Kidney (tissue), 22 donors: ENCODE measurements at places on chromosomes 3 and 15.

- DNase-seq, result no peak
Observed at GRCh38 chr3:188937389-188937788, 234.4 kb upstream of the TPRG1 start.

DNA sequence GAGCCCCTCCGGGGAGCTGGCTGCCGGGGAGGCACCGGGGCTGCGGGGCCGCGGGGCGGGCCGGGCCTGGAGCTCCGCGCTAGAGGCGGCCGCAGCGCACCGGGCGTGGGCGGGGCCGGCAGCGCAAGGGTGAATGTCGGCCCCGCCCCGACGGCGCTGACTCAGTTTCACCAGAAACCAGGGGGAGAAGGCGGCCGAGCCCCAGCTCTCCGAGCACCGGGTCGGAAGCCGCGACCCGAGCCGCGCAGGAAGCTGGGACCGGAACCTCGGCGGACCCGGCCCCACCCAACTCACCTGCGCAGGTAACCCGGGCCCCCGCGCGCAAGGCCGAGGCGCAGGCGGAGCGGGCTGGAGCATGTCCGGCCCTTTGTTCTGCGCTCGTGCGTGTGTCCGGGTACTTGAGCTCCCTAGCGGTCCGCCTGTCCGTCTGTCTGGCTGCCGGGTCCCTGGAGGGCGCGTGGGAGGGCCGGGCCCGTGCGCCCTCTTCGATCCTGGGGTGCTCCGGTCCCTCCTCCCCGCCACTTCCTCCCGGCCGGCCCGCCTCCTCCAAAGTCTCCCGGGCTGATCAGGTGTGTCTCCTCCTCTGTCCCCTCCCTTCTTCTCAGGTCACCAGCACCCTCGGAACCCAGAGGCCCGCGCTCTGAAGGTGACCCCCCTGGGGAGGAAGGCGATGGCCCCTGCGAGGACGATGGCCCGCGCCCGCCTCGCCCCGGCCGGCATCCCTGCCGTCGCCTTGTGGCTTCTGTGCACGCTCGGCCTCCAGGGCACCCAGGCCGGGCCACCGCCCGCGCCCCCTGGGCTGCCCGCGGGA is at the start of gene SPINT1:
TSS of gene SPINT1 (plus strand) at position 164 of the 811 bp plus-strand sequence. CDS start at position 671, 507 bp downstream.
- peak; percentile 88 for DNase-seq

- no peak for DNase-seq
Observed at GRCh38 chr15:70923311-70924080, 30.9 kb downstream of the LRRC49 start.

DNA sequence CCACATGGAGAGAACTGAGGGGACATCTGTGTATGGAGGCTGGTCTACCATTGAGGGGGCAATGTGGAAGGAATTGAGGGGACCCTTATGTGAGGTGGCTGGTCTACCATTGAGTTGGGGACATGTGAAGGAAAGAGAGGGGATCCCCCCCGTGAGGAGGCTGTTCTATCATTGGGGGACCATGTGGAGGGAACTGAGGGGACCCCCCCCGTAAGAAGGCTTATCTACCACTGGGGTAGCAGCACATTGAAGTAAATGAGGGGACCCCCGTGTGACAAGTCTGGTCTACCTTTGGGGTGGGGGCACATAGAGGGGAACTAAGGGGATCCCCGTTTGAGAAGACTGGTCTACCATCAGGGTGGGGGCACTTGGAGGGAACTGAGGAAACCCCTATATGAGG is 158.0 kb downstream of the FBLN2 start:
- DNase-seq, result peak; percentile 12

GRCh38 chr3:20739814-20740213 is 553.8 kb upstream of the SGO1 start:
- DNase-seq, result no peak

DNA sequence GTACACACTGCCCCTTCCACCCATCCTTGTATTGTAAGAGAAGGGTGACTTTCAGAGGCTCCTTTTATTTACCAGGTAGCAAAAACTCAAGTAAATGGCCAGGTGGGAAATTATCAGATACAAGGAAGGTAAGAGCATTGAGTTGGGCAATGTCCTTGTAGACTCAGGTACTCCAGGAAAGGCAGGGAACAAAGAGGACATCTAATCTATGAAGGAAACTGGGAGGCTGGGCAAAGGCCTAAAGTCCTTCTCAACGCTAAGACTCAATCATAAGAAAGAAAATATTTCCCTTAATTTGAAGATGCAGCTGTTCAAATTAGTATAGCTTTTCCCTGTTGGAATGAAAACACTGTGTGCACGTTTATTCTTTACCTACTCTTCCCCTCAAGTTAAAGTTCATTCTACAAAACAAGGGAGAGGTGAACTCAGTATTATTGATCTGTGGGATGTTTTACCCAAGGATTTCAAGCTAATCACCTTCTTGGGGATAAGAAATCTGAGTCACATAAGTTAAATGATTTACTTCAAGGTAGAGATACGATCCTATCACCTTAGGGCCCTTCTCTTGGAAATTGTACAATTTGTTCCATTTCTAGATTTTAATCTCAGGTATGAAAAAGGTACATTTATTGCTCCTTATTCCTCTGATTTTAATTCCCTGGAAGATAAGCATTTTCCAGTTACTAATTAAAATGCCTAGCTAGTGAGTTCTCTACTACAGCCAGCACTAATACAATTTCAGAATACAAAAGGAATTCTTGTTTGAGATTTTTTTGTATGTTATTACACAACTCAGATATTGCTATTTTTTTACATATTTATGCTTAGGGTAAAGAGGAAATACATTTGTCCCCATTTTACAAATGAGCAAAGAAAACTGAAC is 80.6 kb downstream of the PLD1 start:
- no peak for DNase-seq

DNA sequence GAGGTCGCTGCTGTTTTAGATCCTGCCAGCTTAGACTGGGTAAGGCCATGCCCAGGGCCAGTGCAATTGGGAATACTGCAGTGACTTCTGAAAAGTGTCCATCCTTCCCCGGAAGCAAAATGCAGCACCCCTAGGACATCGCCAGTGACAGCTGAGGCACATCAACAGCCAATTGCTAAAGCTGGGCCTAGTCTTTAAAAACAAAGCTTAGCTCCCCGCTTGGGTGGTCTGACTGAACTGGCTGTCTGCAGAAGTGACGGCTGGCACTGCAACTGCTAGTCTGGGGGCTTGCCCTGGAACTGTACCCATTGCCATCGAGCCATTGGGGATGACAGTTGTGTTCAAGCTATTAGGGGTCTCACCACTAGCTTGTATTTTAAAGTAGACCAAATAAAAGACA is 4.3 kb downstream of the LYSMD4 start:
- DNase-seq, result no peak

DNA sequence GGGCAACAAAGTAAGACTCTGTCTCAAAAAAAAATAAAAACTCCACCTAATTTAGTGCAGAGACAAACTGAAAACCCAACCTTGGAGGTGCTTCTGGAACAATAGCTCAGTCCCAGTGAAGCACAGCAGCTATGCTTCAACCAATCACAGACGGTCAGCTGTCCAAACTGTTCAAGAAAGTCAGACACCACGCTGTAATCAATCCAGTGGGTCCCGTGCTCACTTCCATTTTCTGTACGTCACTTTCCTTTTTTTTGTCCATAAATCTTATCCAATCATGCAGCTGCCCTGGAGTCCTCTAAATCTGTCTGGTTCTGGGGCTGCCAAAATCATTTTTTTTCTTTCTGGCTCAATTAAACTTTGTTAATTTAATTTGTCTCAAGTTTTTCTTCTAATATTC is 93.6 kb upstream of the FAM174B start:
- DNase-seq, result peak; percentile 36

- no peak for DNase-seq
Observed at GRCh38 chr15:33639456-33639855, 328.7 kb downstream of the RYR3 start.

DNA sequence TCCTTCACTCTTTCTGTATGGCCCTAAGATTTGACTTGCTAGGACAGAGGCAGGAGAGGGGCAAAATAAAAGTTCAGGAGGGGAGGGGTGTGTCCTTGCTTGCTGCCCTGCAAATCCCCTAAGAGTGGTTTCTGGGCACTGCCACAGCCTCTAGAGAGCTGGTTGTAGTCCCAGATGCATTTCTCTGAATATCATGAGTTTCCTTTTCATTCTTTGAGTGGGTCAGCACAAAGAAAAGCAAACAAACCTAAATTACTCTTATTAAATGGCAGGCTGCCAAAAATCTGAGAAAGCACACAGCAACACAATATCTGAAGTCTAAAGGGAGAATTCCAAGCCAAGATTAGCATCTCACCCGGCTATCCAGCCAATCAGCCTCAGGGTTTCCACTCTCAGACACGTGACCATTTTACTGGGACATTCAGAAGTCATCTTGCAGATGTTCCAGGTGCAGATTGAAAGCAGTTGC is 919.3 kb downstream of the TUSC7 start:
- peak; percentile 61 for DNase-seq

DNA sequence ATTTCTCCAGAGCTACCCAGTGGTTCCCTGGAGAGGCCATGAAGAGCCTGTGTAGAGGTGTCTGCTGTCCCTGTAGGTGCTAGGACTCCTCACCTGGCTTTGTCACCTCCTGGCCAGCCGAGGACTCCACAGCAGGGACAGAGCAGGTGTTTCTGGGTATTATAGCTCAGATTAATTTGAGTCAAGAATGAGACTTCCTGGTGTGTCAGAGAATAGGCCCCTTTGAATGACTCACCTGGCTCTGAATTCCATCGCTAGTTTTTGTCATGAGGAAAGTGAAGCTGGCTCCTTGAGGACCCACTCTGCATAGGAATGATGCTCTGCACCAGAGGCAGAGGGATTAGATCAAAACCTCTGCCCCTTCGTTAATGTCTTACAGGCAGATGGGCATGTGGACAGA is 167.5 kb upstream of the TOPAZ1 start:
- no peak for DNase-seq

DNA sequence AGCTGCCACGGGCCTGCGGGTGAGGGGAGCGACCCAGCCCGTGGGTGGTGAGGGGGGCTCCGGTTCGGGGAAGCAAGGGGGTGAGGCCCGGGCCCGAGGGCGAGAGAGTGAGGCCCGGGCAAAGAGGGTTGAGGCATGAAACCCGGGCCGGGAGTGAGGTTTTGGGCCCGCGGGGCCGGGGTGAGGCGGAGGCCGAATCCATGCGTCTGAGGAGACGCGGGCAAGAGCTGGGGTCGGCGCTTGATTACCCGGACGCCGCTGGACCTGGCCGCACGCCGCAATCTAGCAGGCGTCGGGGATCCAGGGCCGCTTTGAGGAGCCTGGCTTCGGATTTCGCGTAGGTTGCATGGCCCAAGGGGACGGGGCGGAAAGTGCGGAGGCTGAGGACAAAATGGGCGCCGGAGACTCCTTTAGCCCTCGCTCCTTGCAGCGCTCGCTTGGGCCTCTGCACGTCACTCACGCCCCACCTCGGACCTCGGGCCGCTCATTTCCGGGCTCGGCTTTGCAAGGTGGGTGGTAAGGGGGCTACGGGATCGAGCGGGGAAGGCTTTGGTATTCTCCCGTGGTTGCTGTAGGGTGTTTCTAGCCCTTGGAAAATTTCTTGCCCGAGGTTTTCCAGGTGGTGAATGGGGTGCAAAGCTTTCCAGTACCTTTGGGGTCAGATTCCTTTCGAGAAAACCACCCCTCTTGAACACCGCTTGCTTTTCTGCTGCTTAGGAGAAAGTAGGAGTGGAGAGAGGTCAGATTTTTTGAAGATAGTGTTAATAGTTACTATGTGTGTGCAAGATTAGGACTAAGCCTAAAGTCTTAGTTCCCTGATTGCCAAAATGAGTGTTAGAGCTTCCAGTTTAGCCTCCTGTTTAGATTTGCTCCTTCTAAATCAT is 827 bp downstream of the SLC25A36 start:
- peak; percentile 89 for DNase-seq

DNA sequence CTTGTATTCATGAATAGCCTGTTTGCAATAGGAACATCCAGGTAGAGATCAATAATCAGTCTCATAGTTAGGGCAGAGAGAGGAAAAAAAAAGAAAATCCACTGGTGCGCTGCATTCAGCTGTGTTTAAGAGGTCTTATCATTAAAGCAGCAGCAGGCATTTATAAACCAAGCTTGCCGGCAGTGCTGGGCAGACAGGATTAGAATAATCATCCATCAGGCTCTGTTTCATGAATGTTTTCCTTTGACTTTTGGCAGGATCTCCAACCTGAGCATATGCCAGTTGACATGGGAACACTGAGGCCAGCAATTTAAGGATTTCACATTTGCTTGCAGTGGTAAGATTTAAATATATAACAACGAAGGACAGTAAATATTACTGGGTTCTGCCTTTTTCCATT is 305.2 kb upstream of the SEMA6D start:
- no peak for DNase-seq

- no peak for DNase-seq
Observed at GRCh38 chr3:166263460-166263859, 426.2 kb upstream of the BCHE start.

DNA sequence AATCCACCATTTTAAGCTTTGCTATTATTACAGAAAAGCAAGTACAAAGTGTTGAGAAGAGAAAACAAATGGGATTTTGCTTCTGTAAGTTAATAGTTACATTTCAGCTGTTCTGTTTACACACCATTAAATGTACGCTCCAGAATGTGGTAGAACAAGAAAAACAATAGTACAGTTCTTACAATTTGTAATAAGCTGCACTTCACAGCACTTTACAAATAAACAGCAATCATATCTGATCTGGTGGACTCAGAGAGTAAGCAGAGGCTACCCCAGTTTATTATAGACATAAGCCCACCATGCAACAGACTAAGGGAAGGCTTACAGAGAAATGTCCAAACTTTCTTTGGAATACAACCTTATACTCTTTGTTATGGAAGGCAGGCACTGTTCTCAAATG is 126.4 kb downstream of the OXSM start:
- peak; percentile 68 for DNase-seq

DNA sequence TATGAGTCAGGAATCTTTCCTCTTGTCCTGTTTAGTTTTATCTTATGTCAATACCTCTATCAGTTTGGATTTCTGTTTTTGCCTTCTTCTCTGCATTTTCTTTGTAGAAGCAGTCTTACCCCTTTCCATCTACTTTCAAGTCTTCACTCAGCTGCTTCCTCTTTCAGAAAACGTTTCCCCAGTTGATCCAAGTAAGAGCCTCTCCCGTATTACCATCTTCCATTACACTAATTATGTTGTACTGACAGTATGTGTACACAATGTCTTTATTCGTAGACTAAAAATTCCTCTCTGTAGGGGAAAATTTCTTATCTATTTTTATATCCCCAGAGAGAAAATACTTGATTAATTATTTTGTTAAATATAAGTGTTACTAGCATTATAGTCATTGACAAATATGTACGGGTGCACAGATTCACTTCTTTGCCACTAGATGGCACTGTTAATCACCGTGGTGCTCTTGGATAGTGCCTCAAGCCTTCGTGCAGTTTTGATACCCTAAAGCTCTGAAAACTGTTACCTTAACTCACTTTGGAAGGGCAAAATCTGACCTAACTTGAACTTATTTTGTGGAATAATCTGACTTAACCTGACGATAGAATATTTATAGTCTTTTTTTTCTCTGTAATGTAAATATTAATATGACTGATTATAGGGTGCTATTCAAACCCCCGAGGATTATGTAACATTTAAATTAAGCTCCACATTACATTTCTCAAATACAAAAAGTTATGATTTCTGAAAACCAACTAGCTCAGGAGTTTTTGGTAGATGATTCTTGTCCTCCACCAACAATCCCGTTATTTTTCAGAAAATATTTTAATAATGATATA is 74.2 kb upstream of the POU1F1 start:
- DNase-seq, result no peak
